HEK293T (cell line): ENCODE measurements at places on chromosomes 13 and 19.

DNA sequence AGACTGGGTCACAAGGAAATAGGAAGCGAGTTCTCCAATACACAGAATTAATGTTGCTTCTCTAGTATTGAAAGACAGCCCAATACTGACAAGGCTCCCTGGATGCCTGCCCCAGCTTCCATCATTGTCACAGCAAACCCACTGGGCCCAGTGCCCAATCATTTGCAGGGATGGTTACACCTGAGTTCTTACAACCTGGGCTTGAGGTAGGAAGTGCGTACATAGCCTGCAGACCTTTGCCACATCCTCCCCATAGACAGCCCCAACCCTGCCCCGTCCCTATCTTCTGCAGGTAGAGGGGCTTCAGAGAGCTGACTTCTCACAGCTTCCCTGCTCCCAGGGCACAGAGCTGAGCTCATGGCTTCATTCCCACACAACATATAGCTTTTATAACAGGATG is 108.1 kb upstream of the UBL3 start:
- DNase-seq, result no peak

GRCh38 chr13:111551204-111551820 is 230.9 kb downstream of the TEX29 start:
- DNase-seq, result no peak

- DNase-seq, result no peak
These were observed 302.7 kb downstream of the FGF9 start for GRCh38 chr13:21973437-21974125.

DNA sequence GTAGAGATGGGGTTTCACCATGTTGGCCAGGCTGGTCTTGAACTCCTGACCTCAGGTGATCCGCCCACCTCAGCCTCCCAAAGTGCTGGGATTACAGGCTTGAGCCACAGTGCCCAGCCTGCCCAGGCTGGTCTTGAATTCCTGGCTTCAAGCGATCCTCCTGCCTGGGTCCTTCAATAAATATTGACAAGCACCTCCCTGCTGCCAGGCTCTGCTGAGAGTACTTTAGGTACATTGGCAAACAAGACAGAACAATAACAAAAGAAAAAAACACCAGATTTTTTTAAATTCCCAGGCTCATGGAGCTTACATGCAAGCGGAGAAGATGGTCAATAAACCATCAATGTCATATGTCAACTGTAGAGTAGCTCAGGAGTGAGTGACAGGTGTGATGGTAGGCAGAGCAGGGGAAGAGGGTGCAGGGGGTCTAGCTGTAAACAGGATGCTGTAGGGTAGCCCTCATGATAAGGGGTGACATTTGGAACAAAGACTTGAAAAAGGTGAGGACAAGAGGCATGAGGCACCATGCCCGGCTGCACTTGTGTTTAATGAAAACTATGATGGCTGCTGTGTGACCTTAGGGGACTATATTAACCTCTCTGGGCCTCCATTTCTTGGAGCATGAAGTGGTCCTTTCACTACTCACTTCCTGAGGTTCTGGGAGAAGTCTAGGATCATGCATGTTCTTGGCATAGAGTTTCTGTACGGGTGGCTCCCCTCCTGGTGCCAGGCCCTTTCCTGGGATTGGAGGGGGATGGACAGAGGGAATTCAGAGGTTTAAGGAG is 19.6 kb downstream of the SULT2B1 start:
- no peak for DNase-seq

DNA sequence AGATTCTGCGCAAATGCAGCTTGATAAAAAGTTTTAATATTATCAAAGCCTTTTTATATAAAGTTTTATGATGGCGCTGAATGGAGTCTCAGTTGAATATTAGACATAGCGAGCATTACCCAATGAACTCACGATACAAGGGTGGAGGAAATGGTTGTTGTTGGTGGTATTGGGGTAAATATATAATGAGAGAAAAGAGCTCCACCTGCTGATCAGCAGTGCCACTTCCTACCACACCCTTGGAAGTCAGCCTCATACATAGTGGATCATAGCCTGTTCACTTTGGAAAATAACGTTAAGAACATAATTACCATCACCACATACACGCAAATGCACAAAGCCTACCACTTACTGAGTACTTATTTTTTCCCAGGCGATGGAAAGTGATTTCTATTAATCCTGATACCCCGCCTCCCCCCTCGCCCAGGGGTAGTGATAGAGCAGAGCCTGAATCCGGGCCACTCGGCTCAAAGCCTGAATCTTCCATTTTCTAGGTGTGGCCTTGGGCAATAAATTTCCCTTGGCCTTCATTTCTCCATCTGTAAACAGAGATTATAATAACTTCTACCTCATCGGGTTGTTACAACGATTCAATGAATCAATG is 358.3 kb downstream of the KLF5 start:
- peak; percentile 59 for DNase-seq

- no peak for DNase-seq
These were observed 144.6 kb upstream of the SPACA7 start for GRCh38 chr13:112231451-112232083.

- no peak for DNase-seq
These were observed 27.1 kb downstream of the ELAVL1 start for GRCh38 chr19:7978179-7978825.
